ENCODE measurements at places on chromosomes 1 and 21. TPM values are rescaled to one million over a fixed set of nuclear protein-coding genes. Genes with fewer than 3 reads are reported as not detected.

CASQ2 gene
- total RNA-seq = 0.32 TPM

RHCE gene
- not detected for total RNA-seq

- DNase-seq = no peak
- no peak overlapping the region for H3K4me3 ChIP-seq
- H3K36me3 ChIP-seq = no peaks in the 10 kb centered on the region
- peaks cover 16% of the 10 kb centered on the region for H3K4me1 ChIP-seq
- no peak overlapping the region for H3K27ac ChIP-seq
Observed at GRCh38 chr1:229229137-229229720, 41.7 kb upstream of the RAB4A start.

DNA sequence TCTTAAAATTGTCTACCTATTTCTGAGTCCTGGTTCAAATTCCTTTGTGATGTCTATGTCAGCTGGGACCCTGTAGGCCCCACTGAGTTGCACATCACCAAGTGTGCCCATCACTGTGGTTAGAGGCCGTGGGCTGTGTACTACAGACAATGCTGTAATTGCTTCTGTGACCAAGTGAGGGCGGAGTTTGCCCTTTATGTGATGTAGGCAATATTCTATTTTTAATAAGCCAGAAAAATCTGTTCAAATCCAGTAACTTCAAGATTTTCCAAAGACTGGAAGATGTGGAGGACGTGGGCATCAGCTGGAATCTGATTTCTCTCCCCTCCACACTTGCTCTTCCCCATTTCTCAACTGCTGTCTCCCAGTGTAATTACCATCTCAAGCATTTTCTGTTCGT lies 215.4 kb downstream of the PBX1 start:
- H3K4me1 ChIP-seq = peaks cover 25% of the 10 kb centered on the region
- H3K36me3 ChIP-seq = no peaks in the 10 kb centered on the region
- no peak for DNase-seq
- no peaks in the 10 kb centered on the region for H3K27me3 ChIP-seq
- no peak overlapping the region for H3K27ac ChIP-seq

DNA sequence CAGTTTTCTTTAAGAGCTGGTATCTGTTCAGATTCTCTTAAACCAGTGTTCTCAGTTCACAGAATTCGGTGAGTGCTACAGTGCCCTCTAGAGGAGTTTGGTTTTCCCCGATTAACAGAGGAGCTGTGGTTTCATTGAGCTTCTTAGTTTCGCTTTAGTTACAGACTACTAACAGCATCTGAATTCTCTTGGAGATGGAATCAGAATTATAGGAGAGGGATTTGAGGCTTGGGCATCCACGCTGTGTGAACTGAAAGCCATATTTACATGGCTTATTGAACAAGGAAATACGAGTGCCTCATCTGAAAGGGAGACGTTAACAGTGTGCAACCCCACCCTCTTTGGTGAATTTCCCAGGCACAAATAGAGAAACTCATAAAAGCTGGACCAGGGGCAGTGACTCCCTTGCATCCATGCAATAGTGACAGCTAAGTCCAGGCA lies 202.0 kb downstream of the USH2A start:
- no peaks in the 10 kb centered on the region for H3K4me1 ChIP-seq
- DNase-seq = no peak
- no peak overlapping the region for H3K27ac ChIP-seq
- no peaks in the 10 kb centered on the region for H3K36me3 ChIP-seq
- H3K27me3 ChIP-seq = no peaks in the 10 kb centered on the region
